ENCODE measurements at places on chromosomes 12 and 14.
A peak's percentile ranks its signal among the peaks of the same experiment; 100 is the strongest.

DNA sequence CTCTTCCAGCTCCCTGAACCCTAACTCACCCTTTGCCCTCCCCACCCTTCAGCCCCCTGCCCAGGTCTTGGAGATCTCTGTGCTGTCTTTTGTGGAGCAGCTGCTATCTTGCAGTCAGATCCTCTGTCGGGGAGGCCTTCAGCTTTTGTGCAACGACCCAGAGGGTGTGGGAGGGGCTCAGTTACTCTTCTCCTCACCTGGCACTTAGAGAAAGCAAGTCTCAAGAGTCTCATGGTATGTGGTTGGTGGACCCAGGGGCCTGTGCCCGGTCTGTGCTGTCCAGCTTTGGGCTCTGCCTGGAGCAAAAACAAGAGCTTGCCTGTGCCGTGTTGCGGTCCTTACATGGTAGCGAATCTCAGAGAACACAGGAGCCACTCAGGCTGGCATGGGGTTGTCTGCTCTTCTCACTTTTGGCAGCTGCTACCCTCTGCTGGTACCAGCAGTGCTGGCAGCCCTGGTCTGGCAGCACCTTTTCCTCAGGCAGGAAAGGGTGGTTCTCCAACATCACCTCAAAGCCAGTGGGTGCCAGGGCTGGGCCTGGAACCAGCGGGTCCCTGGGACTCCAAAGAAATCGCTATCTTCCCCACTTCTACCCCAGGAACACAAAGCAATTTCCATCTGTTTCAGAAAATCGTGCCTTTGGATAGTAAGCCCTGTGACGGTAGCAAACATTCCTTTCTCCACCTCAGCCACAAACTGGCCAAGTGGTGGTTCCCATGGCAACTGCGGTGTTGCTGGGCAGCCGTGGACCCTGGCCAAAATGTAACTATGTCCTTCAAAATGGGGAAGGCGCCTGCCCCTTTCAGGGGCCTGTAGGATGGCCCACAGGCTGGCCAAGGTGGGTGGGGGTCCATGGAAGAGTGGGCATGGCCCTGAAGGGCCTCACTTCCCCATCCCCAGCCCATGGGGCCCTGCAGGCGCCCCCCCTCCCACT, 90.0 kb downstream of the RIN3 start:
- H3K4me1 ChIP-seq = peaks cover 38% of the 10 kb centered on the region
- no peak overlapping the region for H3K4me3 ChIP-seq
- H3K27ac ChIP-seq = peak overlapping the region; percentile 73
- H3K27me3 ChIP-seq = no peaks in the 10 kb centered on the region

DNA sequence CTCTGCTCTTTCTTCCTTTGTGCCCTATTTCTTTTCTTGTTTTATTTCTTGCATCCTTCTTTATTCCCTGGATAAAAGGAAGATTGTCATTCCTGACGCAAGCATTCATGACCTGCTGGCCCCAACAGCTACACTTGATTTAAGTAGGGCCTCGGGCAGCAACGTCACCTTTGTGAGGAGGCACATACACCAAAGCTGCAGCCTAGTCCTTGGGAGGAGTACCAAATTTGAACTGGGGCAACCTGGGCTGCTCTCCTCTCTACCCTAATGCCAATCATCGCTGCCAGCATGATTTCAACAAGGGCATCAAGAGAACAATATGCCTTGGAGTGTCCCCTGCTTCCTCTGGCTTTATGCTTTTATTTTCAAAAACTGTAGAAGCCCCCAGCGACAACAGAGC, 76.4 kb downstream of the C12orf50 start:
- H3K27ac ChIP-seq = no peak overlapping the region
- no peaks in the 10 kb centered on the region for H3K27me3 ChIP-seq
- no peaks in the 10 kb centered on the region for H3K4me1 ChIP-seq

- peak overlapping the region; percentile 95 for H3K27ac ChIP-seq
- H3K4me1 ChIP-seq = peaks cover 45% of the 10 kb centered on the region
- H3K36me3 ChIP-seq = no peaks in the 10 kb centered on the region
These were observed 1.1 kb upstream of the BMP4 start for GRCh38 chr14:53957739-53958138.

- no peaks in the 10 kb centered on the region for H3K4me1 ChIP-seq
- H3K27ac ChIP-seq = no peak overlapping the region
- H3K4me3 ChIP-seq = no peak overlapping the region
- no peak for DNase-seq
- no peaks in the 10 kb centered on the region for H3K36me3 ChIP-seq
These were observed 966.6 kb upstream of the SEL1L start for GRCh38 chr14:82500222-82500621.

GRCh38 chr12:91177381-91177780, 5.2 kb downstream of the DCN start:
- no peaks in the 10 kb centered on the region for H3K36me3 ChIP-seq
- DNase-seq = no peak
- no peaks in the 10 kb centered on the region for H3K27me3 ChIP-seq
- peak overlapping the region; percentile 56 for H3K4me3 ChIP-seq

DNA sequence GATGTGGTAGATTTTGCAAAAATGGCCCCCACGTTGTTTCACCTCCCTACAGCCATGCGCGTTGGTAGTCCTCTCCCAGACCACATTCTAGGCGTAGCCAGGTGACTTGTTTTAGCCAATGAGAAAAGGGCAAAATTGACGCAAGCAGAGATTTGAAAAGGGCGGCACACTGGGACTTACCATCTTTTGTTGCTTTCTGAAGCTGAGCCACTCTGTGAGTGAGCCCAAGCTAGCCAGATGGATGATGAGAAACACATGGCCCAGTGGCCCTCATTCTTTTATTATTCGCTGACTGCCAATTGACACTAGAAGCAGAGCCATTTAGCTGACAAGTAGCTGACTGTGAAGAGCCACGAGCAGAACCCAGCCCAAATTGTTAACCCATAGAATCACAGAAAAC, 142.0 kb upstream of the GZMB start:
- H3K4me3 ChIP-seq = no peak overlapping the region
- H3K4me1 ChIP-seq = peaks cover 18% of the 10 kb centered on the region
- no peak for DNase-seq
- no peaks in the 10 kb centered on the region for H3K36me3 ChIP-seq

GRCh38 chr12:122076743-122077495, 1.6 kb upstream of the MLXIP start:
- no peak overlapping the region for H3K4me3 ChIP-seq
- no peaks in the 10 kb centered on the region for H3K36me3 ChIP-seq

GRCh38 chr14:67675219-67675582, 769 bp upstream of the VTI1B start:
- H3K27me3 ChIP-seq = no peaks in the 10 kb centered on the region
- peaks cover 48% of the 10 kb centered on the region for H3K4me1 ChIP-seq
- H3K36me3 ChIP-seq = peaks cover 10% of the 10 kb centered on the region
- H3K4me3 ChIP-seq = peak overlapping the region; percentile 92
- peak overlapping the region; percentile 100 for H3K27ac ChIP-seq
- DNase-seq = no peak

GRCh38 chr12:56590237-56590830, 39.8 kb downstream of the BAZ2A start:
- H3K4me3 ChIP-seq = no peak overlapping the region
- peak overlapping the region; percentile 24 for H3K27ac ChIP-seq
- peaks cover 22% of the 10 kb centered on the region for H3K4me1 ChIP-seq
- no peak for DNase-seq
- H3K36me3 ChIP-seq = peaks cover 46% of the 10 kb centered on the region

- peak overlapping the region; percentile 89 for H3K27ac ChIP-seq
- H3K36me3 ChIP-seq = no peaks in the 10 kb centered on the region
- H3K4me3 ChIP-seq = no peak overlapping the region
- peaks cover 63% of the 10 kb centered on the region for H3K4me1 ChIP-seq
- DNase-seq = no peak
These were observed 25.8 kb upstream of the LRTM2 start for GRCh38 chr12:1794440-1795090.

- H3K27ac ChIP-seq = peak overlapping the region; percentile 95
- no peaks in the 10 kb centered on the region for H3K36me3 ChIP-seq
- peaks cover 14% of the 10 kb centered on the region for H3K27me3 ChIP-seq
- peak overlapping the region; percentile 80 for H3K4me3 ChIP-seq
These were observed 459 bp downstream of the ITGA7 start for GRCh38 chr12:55707219-55707671.

- DNase-seq = no peak
- no peak overlapping the region for H3K4me3 ChIP-seq
These were observed 49.5 kb upstream of the ATXN7L3B start for GRCh38 chr12:74488134-74488533.

DNA sequence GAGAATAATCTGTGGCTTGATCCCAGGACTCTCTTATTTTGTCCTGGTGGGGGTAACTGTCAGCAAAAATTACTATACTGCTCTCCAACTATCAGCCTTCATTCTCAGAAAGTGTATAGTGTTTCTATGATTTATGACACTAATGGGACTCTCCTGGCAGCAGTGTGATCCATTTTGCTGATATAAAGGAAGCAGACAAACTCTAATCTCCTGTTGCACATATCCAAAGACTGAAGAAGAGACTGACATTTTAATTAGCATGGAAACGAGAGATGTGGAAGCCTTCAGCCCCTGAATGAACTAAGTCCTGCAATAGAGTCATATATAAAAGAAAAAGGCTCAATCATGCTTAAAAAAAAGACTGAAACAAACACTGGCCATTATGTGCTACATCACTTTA, 127.8 kb upstream of the SSTR1 start:
- no peaks in the 10 kb centered on the region for H3K27me3 ChIP-seq
- no peaks in the 10 kb centered on the region for H3K36me3 ChIP-seq
- DNase-seq = no peak

DNA sequence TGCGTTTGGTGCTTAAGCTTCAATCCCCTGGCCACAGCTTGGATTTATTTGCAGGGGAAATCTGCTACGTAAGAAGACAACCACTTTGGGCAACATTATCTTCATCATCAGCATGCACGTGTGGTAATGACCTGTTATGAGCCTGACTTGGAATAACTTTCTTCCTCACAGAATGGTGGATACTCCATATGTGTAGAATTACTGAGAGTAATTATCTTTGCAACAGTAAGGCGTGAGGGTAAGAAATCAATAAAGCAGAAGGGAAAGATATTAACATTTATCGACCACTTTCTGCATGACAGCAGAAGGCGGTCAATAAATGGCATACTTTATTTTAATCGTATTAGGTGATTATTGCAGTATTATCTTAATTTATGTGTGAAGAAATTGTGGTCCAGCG, 152.7 kb downstream of the RGS6 start:
- H3K4me3 ChIP-seq = no peak overlapping the region
- DNase-seq = no peak
- peaks cover 5% of the 10 kb centered on the region for H3K4me1 ChIP-seq
- no peak overlapping the region for H3K27ac ChIP-seq

GRCh38 chr12:41966001-41966400, 178.7 kb downstream of the GXYLT1 start:
- no peak for DNase-seq
- H3K27me3 ChIP-seq = no peaks in the 10 kb centered on the region
- H3K4me1 ChIP-seq = no peaks in the 10 kb centered on the region
- no peak overlapping the region for H3K4me3 ChIP-seq

DNA sequence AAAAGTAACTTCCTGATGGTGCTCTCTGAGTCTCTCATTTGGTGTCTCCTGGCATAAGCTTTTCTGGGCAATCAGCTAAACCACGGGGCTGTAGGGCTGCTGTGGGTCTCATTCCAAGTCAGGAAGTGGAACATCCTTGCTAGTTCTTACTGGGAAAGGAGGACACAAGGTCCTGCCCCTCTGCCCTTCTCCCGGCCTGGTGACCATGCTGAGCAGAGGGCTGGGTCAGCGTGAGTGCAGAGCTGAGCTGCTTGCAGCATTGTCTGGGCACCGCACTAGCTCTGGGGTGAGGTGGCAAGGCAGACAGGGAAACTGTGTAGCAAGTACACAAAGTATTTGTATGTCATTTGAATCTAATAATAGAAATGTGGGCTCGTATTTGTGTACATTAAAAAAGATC, 45.0 kb upstream of the ASPG start:
- peaks cover 8% of the 10 kb centered on the region for H3K4me1 ChIP-seq
- no peaks in the 10 kb centered on the region for H3K36me3 ChIP-seq
- DNase-seq = no peak
- peaks cover 3% of the 10 kb centered on the region for H3K27me3 ChIP-seq
- no peak overlapping the region for H3K4me3 ChIP-seq
- H3K27ac ChIP-seq = no peak overlapping the region

DNA sequence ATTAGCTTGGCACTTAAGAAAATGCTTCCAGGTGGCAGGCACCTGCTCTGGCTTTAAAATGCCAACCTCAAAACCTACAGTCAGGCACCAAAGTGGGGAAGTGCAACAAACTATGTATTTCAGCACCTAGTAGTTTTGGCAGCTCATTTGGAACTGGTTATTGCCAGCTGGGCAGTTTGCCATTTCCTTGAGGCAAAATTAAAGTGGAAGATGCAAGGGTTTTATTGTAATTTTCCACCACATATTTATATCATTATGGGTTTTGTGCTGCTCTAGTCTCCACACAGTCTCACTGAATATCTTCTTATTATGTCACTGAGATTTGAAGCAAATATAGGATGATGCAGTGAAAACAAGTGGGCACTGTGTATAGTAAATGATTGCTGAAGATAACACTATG, 117.0 kb downstream of the PRKD1 start:
- peaks cover 37% of the 10 kb centered on the region for H3K4me1 ChIP-seq
- no peak for DNase-seq
- no peaks in the 10 kb centered on the region for H3K36me3 ChIP-seq
- H3K27ac ChIP-seq = no peak overlapping the region
- H3K27me3 ChIP-seq = no peaks in the 10 kb centered on the region

DNA sequence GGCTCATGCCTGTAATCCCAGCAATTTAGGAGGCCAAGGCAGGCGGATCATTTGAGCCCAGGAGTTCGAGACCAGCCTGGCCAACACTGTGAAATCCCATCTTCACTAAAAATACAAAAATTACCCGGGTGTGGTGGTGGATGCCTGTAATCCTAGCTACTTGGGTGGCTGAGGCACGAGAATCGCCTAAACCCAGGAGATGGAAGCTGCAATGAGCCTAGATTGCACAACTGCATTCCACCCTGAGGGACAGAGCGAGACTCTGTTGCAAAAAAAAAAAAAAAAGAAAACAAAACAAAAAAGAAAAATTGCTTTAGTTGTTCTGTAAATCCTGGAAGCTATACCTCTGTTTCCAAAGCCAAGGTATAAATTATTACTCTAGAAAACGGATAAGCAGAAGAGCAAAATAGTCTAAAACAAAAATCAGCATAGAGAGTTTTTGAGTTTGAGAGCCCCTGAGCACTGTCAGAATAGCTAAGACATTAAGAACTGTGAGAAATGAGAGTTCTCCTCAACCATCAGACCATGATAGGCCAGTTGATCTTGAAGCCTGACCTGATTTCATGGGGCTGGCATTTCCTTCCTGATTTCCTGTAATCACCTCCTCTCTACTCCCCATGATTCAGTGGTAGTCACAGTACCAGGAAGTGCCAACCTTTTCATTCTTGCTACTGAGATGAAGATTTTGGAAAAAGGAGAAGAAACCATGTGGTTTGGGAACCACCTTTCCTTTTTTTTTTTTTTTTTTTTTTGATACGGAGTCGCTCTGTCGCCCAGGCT, 31.7 kb downstream of the ATP2A2 start:
- peak overlapping the region; percentile 43 for H3K27ac ChIP-seq
- no peak for DNase-seq
- peaks cover 98% of the 10 kb centered on the region for H3K4me1 ChIP-seq
- H3K4me3 ChIP-seq = no peak overlapping the region
- H3K36me3 ChIP-seq = peaks cover 46% of the 10 kb centered on the region
- H3K27me3 ChIP-seq = no peaks in the 10 kb centered on the region

GRCh38 chr14:22319526-22320361, 269.3 kb downstream of the DAD1 start:
- no peak overlapping the region for H3K4me3 ChIP-seq
